ENCODE measurements at places on chromosomes 6 and 20.

DNA sequence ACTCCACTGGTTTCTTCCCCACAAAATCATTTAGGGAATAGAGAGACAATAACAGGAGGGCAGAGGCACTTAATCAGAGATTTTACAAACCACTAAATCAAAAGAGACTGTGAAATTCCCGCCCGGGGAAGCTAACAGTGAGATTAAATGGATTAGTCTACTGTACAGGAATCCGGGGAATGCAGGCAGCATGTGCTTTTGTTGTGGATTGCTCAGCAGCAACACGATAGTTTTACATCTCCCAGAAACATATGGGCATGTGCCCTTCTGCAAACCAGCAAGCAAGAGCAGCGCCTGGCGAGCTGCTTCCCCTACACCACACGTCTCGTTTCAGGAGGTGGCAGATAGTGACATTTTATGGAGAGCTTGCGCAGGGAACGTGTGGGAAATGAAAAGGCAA lies 382.3 kb downstream of the CD83 start:
- DNase-seq = no peak

DNA sequence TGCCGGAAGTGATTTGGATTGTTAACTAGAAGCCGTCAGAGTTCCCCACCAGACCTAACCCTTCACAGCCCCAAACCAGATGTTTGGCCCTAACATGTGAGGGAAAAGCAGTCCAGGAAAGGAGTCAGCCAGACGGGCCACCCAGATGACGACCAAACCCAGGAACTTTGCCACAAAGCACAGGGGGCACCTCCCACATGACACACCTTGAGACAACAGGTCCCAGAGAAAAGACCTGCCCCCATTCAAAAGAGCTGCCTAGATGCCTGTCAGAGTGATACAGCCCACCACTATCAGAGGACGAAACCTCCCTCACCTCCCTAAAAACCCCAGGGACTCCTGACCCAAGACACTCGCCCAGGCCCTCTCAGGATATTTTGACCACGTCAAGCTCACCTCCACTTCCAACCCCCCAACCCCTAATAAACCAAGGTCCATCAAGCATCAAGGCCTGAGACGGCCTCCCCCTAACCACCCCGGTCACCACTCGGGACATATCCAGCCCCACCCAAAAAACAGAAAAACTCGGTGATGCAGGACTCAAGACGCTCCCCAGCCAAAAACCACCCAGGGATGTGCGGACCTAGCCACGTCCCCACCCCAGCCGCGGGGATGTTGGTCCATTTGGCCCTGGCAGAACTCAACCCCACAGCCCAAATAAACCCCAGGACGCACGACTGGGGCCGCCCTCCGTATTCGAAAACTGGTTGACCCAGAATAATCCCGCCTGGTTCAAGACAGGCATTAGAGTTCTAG lies 662 bp downstream of the ZNF343 start:
- DNase-seq = no peak

DNA sequence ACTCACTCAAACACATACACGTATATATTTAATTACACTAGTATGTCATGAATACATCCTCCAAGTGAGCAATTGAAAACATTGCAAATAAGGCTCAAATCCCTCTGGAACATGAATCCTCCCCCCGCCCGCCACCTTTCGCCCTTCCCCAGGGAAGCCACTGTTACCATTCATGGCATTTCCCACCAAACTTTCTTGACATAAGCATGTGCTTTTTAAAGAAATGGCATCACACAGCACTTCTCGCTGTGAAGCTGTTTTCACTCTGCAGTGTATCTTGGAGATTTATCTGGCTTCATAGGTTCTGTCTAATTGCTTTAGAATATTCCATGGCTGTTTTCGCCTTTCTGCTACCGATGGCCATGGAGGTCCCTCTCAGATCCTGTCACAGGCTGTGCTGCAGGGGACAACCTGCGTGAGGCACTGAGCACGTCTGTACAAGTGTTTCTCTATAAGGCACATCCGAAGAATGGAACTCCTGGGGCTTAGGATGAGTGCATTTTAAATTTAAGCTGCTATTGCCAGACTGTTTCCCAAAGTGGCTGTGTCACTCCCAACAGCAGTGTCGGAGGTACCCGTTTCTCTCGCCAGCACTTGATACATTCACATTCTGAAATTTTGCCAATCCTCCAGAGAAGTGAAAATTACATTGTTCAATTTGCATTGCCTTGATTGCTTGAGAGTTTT lies 22.2 kb upstream of the PHACTR3 start:
- no peak for DNase-seq

DNA sequence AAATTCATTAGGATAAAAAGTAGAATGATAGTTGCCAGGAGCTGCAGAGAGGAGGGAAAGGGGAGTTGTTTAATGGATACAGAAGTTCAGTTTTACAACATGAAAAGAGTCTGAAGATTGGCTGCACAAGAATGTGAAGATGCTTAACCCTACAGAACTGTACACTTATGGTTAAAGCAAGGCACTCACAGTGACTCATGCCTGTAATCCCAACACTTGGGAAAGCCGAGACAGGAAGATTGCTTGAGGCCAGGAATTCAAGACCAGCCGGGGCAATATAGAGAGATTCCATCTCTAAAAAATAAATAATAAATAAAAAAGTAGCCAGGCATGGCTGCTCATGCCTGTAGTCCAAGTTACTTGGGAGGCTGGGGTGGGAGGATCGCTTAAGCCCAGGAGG lies 174.0 kb downstream of the TASP1 start:
- no peak for DNase-seq

Data from lower lobe of right lung (tissue), 2 donors.